ENCODE measurements at places on chromosomes 5 and 9.

GRCh38 chr5:143914756-143915155, 102.8 kb downstream of the HMHB1 start:
- no peak for DNase-seq

DNA sequence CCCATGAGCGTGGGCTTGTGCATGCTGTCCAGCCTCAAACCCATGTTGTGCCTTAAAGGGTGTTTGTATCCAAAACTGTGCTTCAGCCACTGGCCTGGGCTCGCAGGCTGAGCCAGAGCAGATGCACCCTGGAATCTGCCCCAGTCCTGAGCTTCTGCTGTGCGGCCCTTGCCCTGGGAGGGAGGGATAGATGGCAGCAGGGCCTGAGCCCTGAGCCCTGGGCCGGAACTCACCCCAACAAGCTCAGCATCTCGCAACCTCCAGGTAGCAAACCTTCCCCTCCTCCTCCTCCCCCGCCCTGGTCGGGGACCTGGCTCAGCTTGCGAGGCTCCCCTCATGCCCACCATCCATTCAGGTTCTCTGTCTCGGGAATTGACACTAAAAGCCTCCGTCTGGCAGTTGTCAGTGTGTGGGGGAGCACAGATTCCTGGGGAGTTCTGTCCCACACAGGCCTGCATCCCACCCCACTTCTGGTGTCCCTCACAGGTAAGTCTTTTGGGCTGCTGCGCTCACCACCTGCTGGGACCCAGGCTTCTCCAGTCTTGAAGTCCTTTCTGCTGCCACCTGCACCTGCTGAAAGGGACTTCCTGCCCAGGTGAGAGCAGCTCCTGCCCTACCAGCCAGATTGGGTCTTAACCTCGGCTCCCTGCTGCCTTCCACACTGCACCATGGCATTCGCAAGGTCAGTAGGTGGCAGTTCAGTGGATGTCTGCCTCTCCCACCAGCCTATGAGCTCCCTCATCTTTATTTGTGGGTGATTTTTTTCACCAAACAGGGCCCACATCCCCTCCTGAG, 55.2 kb upstream of the OLFM1 start:
- no peak for DNase-seq

- DNase-seq: no peak
Observed at GRCh38 chr5:74169701-74170100, 470.8 kb downstream of the ENC1 start.

- DNase-seq: peak; percentile 76
Observed at GRCh38 chr9:137077758-137078693, 709 bp downstream of the UAP1L1 start.

DNA sequence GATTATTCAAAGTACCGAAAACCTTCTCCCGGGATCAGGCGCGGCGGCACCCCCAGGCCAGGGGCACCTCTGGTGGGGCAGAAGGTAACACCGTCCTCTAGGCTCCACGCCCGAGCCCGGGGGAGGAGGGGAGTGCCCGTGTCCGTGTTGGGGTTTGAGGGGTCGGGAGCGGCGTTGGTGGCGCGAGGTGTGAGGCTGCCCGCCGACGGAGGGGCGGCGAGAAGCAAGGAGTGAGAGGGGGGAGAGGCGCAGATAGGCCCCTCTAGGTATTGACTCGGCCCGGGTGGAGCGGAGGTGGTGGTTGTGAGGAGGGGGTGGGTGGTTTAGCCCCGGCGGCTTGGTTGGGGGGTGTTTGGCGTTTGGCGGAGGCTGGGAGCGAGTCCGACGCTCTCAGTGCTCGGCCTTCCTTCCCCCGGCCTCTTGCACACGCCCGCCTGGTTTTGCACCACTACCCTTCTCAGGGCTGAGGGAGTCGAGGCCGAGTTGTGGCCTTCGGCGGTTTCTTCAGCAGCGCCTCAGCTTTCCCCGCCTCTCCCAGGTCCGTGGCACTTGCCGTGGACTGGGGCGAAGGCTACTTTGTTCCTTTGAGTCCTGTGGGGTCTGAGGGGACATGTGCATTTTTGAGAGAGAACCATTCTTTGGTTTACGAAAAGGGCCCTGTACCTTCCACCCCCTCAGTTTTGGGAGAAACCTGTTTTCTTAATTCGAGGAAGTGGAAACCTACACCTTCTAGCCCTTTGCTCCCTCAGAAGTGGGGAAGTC, 450 bp downstream of the GPBP1 start:
- peak; percentile 48 for DNase-seq

GRCh38 chr5:177132136-177133095, 1.2 kb upstream of the NSD1 start:
- DNase-seq: peak; percentile 57

- no peak for DNase-seq
Observed at GRCh38 chr9:106954974-106955850, 92.2 kb downstream of the ZNF462 start.

DNA sequence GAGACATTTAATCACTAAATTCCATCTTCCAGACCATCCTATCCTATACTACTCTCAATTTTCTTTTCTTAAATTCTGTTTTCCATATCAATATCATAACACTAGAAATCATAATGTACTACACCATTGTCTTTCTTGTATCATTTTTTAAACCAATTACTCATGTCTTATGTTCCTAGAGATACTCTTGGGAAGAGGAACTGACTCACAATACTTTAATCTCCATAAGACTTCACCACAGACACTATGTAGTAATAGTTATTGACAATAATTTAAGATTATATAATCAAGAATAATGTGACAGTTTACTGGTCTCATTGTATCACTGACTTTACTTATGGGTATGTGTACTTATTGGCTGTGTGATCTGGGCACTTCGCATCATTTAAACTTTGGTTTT, 43.8 kb downstream of the PCDHGC5 start:
- DNase-seq: no peak

GRCh38 chr9:130900701-130901497, 4.3 kb upstream of the QRFP start:
- DNase-seq: no peak

GRCh38 chr5:140986117-140986521, 19.8 kb downstream of the PCDHAC2 start:
- no peak for DNase-seq

DNA sequence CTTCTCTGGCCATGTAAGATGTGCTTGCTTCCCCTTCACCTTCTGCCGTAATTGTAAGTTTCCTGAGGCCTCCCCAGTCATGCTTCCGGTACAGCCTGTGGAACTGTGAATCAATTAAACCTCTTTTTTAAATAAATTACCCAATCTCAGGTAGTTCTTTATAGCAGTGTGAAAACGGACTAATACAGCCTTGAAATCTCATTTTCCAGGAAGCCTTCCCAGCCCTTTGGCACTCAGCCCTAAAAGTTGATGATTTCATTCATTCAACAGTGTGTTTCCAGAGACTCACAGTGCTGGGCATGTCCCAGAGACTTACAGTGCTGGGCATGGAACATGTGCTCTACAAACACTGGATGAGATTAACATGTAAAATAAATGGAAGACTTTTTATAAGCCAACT, 135.8 kb downstream of the DCP2 start:
- DNase-seq: no peak

DNA sequence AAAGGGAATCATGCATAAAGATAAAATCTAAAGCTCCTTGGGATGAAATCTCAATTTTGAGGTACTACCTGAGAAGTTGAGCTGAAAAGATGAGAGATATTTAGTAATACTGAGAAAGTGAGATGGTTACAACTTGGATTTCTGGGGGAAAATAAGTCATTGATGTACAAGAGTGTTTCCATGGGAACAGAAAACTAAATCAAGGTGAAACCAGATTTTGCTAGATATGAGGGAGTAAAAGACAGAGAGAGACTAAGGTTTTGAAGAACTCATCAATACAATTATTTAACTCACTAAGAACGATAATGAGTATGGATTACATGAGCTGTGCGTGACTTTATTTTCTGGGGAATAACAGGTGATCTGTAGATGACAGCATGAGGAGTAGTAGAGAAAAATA, 10.2 kb upstream of the ST8SIA4 start:
- no peak for DNase-seq

DNA sequence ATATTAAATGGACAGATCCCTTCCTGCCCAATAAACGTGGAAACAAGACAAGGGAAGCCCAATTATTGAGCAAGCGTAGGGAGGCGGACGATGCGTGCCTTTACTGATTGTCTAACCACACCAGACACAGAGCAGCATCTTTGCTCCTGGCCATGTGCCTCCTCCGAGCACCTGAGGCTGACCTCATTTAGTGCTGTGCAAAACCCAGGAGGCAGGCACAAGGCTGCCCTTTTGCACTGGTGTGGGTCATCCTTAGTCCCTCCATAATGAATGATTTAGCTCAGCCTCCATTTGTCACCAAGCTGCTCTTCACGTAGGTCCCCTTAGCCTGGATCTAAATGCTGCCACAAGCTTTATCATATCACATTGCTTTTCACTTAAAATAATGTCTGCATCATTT, 24.1 kb upstream of the CDH6 start:
- DNase-seq: no peak

GRCh38 chr5:120528609-120529008, 64.5 kb downstream of the PRR16 start:
- DNase-seq: no peak

- DNase-seq: no peak
Observed at GRCh38 chr5:146751054-146751453, 127.5 kb downstream of the PPP2R2B start.

DNA sequence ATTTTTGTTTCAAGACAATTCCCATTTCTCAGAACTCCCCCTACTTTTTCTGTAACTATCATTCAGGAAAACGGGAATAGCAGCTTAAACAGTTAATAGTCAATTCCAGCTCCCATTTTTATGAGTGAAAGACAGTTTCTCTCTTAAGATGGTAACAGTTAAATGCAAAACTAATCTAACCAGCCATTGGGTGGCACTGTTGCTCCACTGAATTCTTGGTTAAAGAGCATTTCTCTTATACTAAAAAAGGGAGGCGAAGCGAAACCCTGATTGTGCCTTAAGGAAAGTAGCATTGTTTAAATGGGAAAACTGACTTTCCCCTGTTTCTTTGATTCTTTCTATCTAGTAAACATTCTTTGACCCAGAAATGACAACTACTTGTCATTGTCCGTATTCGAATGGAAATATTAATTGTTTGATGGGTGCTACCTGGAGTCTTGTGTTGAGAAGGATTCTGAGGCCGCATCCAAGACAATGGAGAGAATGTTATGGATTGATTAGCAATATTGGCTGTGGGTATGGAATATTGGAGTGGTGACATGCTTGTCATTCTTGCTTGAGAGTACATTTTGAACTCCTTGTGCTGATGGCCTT, 507.8 kb downstream of the MAT2B start:
- peak; percentile 50 for DNase-seq

GRCh38 chr9:21744320-21744719, 58.1 kb upstream of the MTAP start:
- no peak for DNase-seq

- DNase-seq: no peak
Observed at GRCh38 chr9:8287501-8287900, 487.9 kb upstream of the DMAC1 start.

- DNase-seq: no peak
Observed at GRCh38 chr9:26748449-26749058, 144.0 kb downstream of the CAAP1 start.

DNA sequence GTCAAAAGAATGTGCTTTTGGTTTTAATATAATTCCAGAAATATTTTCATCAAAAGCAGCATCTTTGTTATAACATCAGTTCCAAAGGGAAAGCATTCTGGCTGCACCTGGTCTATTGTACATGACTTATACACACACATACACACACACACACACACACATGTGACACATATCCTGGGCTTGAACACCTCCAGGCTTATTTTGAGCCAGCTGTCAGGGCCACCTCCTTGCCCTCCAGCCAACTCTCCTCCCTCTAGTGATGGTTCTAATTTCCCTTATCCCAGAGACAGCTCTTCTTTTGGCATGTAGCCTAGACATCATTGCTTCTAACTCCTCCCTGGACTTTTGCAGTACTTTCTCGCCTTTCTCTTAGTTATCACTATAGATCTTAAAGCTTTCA, 115.0 kb downstream of the PIK3R1 start:
- DNase-seq: no peak

- DNase-seq: no peak
Observed at GRCh38 chr5:20032896-20033295, 44.9 kb upstream of the CDH18 start.

GRCh38 chr5:157116483-157116954, 7.7 kb upstream of the HAVCR2 start:
- DNase-seq: no peak

DNA sequence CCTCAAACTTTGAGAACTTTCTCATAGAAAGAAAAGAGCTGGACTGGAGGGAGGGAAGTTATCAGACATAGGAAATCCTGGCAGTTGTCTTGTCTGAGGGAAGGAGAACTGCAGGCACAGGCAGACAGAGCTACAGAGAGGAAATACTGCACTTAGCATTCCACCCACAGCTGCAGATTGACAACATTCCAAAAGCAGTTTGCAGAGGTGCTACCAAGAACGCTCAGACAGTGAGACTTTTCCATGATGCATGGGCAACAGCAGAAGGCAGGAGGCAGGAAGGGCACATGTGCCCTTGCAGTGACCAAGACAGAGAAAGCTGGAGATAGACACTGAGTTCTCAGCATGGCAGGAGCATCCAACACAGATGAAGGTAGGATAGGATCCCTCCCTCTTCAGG, 327.5 kb upstream of the ZNF462 start:
- DNase-seq: no peak

GRCh38 chr9:123745451-123745850, 184.5 kb downstream of the DENND1A start:
- DNase-seq: no peak

- no peak for DNase-seq
Observed at GRCh38 chr9:106980551-106981101, 117.7 kb downstream of the ZNF462 start.

GRCh38 chr9:3241290-3241689, 284.5 kb downstream of the RFX3 start:
- no peak for DNase-seq

DNA sequence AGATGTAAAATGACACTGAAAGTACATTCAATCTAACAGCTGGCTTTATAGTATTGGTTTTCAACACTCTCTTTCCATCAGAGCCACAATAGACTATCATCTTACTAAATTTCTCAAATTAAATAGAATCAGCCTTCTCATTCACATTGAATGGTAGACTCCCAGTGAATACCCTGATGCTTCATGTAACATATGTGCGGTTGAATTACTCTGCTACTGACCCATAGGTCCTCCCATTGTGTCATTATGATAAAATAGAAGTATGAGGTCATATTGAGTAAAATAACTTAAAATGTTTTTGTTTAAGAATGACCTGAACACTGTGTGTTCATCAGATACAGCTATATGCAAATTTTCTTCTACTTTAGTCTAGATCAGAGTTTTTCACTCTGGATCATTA, 75.9 kb upstream of the ADAMTSL1 start:
- no peak for DNase-seq

DNA sequence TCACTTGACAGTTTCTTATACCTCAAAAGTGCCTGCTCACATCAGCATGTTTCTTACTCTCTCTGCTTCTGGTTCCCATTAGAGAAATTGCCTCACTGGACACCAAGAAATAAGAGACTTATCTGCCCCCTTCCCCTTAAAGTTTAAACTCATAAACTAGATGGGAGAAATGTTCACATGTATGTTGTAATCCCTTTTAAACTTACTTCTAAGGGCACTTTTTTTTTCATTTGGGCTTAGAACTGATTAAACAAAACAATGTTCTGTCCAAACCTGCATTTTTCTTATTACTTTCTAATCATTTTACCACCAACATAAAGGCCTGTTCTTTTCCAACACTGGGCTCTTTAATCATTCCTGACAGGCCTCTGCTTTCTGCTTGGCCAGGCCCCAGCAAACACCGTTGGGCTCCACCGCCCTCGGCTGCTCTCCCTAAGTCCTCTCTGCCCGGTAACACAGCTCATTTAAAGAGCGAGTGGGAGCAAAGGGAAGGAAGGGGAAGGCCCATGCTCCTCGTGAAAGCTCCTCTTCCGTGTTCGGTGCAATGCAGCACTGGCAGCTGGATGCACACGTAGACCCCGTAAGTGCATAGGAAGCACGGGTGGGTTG, 53.4 kb downstream of the ROR2 start:
- no peak for DNase-seq

- DNase-seq: no peak
Observed at GRCh38 chr5:178108446-178108845, 4.9 kb upstream of the N4BP3 start.
